Esophagus muscularis mucosa (tissue), 4 donors: ENCODE measurements at places on chromosomes 11 and 22. TPM values are rescaled to one million over a fixed set of nuclear protein-coding genes. Genes with fewer than 3 reads are reported as not detected.
A peak's percentile ranks its signal among the peaks of the same experiment; 100 is the strongest.

- H3K4me3 ChIP-seq, result no peak overlapping the region
- no peaks in the 10 kb centered on the region for H3K27me3 ChIP-seq
- H3K36me3 ChIP-seq, result peaks cover 7% of the 10 kb centered on the region
- no peak overlapping the region for H3K27ac ChIP-seq
- DNase-seq, result peak; percentile 50
These were observed 2.6 kb upstream of the RTL6 start for GRCh38 chr22:44500599-44500998.

- H3K36me3 ChIP-seq, result peaks cover 24% of the 10 kb centered on the region
- peaks cover 60% of the 10 kb centered on the region for H3K4me1 ChIP-seq
- no peaks in the 10 kb centered on the region for H3K27me3 ChIP-seq
- DNase-seq, result no peak
- no peak overlapping the region for H3K4me3 ChIP-seq
These were observed 52.5 kb downstream of the RPL27A start for GRCh38 chr11:8735094-8735493.

Gene TBRG1
- 33.6 TPM for total RNA-seq

Gene CCDC82
- total RNA-seq, result 14.0 TPM

Gene ADAMTS15
- total RNA-seq, result 10.1 TPM
